ENCODE measurements at places on chromosomes 16 and 17. TPM values are rescaled to one million over a fixed set of nuclear protein-coding genes. Genes with fewer than 3 reads are reported as not detected.

GRCh38 chr16:85902366-85903155 lies 3.6 kb downstream of the IRF8 start:
- H3K27me3 ChIP-seq: no peaks in the 10 kb centered on the region
- H3K4me1 ChIP-seq: peaks cover 19% of the 10 kb centered on the region
- no peak overlapping the region for H3K4me3 ChIP-seq
- no peak for DNase-seq
- no peak overlapping the region for H3K27ac ChIP-seq
- H3K36me3 ChIP-seq: peaks cover 8% of the 10 kb centered on the region

The RASL10B gene
- total RNA-seq: 13.3 TPM

DNA sequence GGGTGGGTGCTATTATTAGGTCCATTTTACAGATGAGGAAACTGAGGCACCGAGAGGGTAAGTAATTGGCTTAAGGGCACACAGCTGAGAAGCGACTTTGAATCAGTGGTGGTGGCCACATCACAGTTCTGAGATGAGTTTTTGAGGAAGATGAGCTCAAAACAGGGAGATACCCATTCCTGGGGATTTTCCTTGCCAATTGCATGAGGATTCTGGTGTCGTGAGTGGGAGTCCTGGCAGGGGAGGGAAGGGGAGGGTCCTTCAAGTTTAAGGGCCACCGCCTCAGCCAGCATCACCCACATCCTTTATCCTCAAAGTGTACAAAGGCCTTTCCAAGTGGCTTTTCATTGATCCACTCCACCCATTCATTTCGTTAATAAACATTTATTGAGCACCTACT lies 45.3 kb downstream of the IL21R start:
- no peak overlapping the region for H3K4me3 ChIP-seq
- H3K4me1 ChIP-seq: no peaks in the 10 kb centered on the region
- no peak overlapping the region for H3K27ac ChIP-seq
- H3K27me3 ChIP-seq: no peaks in the 10 kb centered on the region
- no peak for DNase-seq
- H3K36me3 ChIP-seq: no peaks in the 10 kb centered on the region

GRCh38 chr16:24568392-24568791 lies 29.0 kb downstream of the RBBP6 start:
- no peaks in the 10 kb centered on the region for H3K27me3 ChIP-seq
- DNase-seq: no peak
- no peak overlapping the region for H3K27ac ChIP-seq
- H3K4me1 ChIP-seq: no peaks in the 10 kb centered on the region
- no peaks in the 10 kb centered on the region for H3K36me3 ChIP-seq
- H3K4me3 ChIP-seq: no peak overlapping the region

DNA sequence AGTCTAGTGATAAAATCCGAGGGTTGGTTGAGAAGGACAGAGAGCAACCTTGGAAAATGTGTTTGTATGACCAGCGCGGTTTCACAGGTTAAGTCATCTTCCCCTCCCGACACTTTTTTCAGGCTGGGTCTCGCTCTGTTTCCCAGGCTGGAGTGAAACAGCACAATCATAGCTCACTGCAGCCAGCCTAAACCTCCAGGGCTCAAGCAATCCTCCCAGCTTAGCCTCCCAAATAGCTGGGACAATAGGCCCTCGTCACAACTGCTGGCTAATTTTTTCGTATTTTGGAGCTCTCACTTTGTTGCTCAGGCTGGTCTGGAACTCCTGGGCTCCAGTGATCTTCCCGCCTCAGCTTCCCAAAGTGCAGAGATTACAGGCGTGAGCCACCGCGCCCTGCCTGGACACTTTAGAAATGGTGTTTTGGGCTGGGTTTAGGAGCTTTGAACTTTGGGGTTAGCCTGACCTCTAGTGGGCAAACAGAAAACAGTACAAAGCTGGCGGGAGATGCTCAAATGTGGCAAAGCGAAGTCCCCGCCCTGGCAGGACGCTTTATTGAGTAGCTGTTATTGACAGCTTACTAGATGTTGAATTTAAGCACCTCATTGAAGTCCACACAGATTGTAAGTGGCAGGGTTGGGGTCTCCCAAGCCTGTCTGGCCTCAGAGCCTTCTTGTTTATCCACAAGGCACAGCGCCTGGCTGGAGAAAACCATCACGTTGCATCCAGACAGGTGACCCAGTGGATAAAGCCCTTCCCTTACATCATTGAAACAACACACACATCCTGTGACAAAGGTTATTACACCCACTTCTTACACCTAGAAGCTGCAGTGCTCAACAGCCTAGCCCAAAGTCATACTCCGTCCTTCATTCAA lies 34.7 kb upstream of the RBBP6 start:
- H3K27ac ChIP-seq: no peak overlapping the region
- H3K4me1 ChIP-seq: peaks cover 5% of the 10 kb centered on the region
- H3K27me3 ChIP-seq: no peaks in the 10 kb centered on the region
- H3K36me3 ChIP-seq: no peaks in the 10 kb centered on the region

DNA sequence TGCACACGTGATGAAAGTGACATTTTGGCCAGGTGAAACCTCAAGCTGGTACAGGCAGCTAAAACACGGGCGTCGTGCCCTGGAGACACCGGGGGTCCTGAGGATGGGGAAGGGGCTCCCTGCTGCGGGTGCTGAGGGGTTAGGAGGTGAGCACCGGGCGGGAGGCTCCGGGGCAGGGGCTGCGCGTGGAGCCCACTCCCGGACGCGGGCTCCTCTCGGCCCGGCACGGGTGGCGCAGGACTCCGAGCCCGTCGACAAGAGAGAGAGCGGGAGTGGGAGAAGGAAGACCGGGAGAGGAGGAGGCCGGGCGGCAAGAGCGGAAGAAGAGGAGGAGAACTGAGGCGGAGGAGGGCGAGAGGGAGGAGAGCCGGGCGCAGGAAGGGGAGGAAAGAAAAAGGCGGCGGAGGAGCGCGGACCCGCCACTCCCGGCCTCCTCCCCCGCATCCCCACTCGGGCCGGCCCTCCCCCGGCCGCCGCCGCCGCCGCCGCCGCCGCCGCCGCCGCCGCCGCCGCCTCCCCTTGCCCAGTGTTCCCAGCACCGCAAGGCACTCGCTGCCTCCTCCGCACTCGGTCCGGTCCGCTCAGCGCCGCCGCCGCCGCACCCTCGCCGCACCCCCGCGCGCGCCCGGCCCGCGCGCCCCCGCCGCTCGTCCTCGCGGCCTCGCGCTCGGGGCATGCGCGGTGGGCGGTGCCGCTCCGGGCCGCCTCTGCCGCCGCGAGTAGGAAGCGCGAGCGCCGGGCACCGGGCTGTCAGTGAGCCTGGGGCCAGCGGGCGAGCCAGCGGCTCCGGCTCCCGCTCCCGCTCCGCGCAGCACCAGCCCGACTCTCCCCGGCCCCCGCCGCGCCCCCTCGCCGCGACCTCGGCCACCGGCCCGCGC lies at the start of gene PRKCA:
PRKCA (plus strand) TSS at position 750 of the 878 bp plus-strand sequence.
- no peaks in the 10 kb centered on the region for H3K36me3 ChIP-seq
- H3K4me1 ChIP-seq: no peaks in the 10 kb centered on the region
- peak within 1 kb of the TSS; percentile 82 for H3K27ac ChIP-seq
- no peaks in the 10 kb centered on the region for H3K27me3 ChIP-seq

DNA sequence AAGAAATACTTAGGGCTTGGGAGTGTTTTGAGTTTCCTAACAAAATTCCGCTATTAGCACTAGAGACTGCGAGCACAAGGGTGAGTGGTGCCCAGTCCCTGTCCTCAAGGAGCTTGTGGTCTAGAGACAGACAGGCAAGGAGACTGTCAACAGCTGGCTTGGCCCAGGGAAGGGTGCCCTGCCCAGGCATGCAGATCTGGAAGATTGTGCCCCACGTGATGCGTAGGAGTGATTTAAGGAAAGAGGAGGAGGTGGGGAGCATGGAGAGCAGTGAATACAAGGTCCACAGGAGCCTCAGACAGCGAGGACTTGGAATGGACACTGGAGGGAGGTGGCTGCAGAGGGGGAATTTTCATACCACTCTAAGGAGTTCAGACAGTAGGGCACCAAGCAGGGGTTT lies 25.0 kb downstream of the SCPEP1 start:
- no peaks in the 10 kb centered on the region for H3K27me3 ChIP-seq
- no peak for DNase-seq
- H3K4me1 ChIP-seq: no peaks in the 10 kb centered on the region
- no peaks in the 10 kb centered on the region for H3K36me3 ChIP-seq
- H3K4me3 ChIP-seq: no peak overlapping the region

The CLTC gene
- total RNA-seq: 302 TPM

The AARSD1 gene
- 76.2 TPM for total RNA-seq

GRCh38 chr17:5840811-5841446 lies 229.2 kb upstream of the WSCD1 start:
- H3K4me3 ChIP-seq: no peak overlapping the region
- no peaks in the 10 kb centered on the region for H3K36me3 ChIP-seq
- DNase-seq: no peak
- H3K27ac ChIP-seq: no peak overlapping the region

The GPR179 gene
- total RNA-seq: 0.05 TPM

GRCh38 chr17:16037636-16038035 lies 38.0 kb downstream of the TTC19 start:
- no peaks in the 10 kb centered on the region for H3K4me1 ChIP-seq
- DNase-seq: no peak
- no peak overlapping the region for H3K4me3 ChIP-seq
- H3K27ac ChIP-seq: no peak overlapping the region
- H3K36me3 ChIP-seq: no peaks in the 10 kb centered on the region
- H3K27me3 ChIP-seq: no peaks in the 10 kb centered on the region

The TLCD3B gene
- 0.48 TPM for total RNA-seq

- H3K36me3 ChIP-seq: no peaks in the 10 kb centered on the region
- no peaks in the 10 kb centered on the region for H3K27me3 ChIP-seq
- H3K4me1 ChIP-seq: peaks cover 10% of the 10 kb centered on the region
- peak; percentile 26 for DNase-seq
Observed at GRCh38 chr16:87818533-87819161, 50.7 kb downstream of the SLC7A5 start.

GRCh38 chr16:67800338-67800926 lies 5.9 kb downstream of the RANBP10 start:
- peaks cover 8% of the 10 kb centered on the region for H3K4me1 ChIP-seq
- no peak overlapping the region for H3K27ac ChIP-seq
- no peaks in the 10 kb centered on the region for H3K27me3 ChIP-seq
- no peak overlapping the region for H3K4me3 ChIP-seq

GRCh38 chr17:9205520-9206409 lies 184.5 kb downstream of the NTN1 start:
- DNase-seq: no peak
- no peak overlapping the region for H3K4me3 ChIP-seq
- H3K27ac ChIP-seq: no peak overlapping the region
- no peaks in the 10 kb centered on the region for H3K27me3 ChIP-seq
- H3K36me3 ChIP-seq: no peaks in the 10 kb centered on the region

The CHD9 gene
- 32.0 TPM for total RNA-seq

DNA sequence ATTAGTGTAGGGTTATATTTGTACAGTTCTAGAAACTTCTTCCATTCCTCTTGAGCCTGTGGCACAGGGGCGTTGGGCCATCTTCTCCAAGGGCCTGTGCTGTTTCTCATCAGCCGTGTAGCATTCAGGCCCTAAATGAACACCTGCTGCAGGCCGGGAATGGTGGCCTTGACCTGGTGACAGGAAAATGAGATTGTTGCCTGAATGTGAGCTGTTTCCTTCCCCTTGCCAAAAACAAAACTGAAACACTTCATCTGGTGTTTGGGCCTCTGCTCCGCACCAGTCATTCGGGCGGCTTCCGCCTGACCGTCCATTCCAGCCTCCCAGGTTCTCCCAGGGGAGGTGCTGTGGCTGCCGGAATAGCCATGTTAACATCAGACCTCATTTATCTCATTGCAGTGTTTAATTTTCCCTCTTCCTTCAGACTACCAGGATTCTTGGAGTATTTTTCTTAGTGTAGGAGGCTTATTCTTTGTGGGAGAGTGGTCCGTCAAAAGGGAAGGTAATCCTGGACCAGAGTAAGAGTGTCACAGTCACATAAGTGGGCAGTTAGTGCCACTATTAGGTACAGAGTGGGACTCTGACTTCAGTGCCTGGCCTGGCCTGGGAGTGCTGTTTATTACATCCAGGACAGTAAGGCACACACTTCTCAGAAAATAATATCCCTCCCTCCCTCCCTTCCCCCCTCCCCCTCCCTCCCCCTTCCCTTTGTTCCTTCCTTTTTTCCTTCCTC lies 61.9 kb downstream of the WWP2 start:
- DNase-seq: no peak
- H3K4me3 ChIP-seq: no peak overlapping the region
- H3K36me3 ChIP-seq: no peaks in the 10 kb centered on the region
- no peak overlapping the region for H3K27ac ChIP-seq
- H3K4me1 ChIP-seq: no peaks in the 10 kb centered on the region

GRCh38 chr16:20614186-20615141 lies 38.3 kb upstream of the ACSM2B start:
- H3K27ac ChIP-seq: no peak overlapping the region
- no peaks in the 10 kb centered on the region for H3K27me3 ChIP-seq
- no peak for DNase-seq
- no peaks in the 10 kb centered on the region for H3K4me1 ChIP-seq

The ZNF423 gene
- total RNA-seq: 0.20 TPM

Data from Caco-2 (cell line).